ENCODE measurements at places on chromosomes 7 and 10.
A peak's percentile ranks its signal among the peaks of the same experiment; 100 is the strongest.

DNA sequence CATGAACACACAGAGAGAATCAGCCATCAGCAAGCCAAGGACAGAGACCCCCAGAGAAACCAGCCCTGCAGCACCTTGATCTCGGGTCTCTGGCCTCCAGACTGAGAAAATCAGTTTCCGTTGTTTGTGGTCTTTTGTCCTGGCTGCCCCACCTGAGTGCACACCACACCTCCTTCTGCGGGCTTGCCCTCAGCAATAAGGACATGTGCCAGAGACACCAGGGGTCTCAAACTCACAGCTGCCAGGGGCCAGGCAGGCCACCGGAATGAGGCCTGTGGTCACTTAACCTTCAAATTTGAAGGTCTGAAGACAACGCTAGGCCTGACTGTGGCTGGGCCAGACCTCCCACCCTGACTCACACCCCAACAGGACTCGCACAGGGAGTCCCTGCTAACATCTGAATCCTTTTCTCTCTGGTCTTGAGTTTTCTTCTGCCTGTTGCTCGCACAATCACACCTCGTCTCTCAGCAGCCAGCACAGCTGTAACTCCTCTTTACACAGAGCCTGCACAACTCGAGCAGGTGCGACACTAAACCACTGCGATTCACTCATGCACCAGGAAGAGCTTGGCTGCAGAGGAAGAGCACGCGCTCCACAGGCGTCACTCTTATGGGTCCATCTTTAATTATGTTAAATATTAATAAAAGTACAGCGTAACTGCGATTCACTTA, 86.2 kb downstream of the CHST15 start:
- no peak for DNase-seq

DNA sequence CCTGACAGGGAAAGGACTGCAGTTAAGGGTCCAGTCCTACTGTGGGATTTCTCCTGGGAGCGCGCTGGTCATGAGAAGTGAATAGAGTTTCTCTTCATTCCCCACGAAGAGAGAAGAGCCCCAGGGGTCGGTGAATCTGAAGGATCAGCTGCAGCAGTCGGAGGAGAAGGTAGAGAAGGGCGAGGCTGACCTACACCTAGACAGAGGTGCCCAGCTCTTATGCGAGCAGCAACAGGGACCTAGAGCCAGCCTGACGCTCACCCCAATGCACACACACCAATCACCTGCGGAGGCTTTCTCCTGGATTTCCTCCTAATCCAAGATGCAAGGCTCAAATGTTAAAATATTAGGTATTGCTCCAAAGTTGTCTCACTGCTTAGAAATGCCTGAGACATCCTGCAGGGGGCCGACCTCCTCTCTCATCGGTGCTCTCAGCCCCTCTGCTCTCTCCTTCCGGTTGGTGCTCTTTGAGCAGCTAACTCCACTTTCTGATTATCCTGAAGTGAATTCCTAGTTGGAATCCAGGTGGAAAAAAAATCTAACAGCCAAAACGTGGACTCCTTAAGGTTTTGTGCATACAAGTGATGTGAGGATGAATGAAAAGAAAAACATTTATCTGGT, 176.4 kb downstream of the AHR start:
- DNase-seq, result no peak

GRCh38 chr7:46881507-46882127, 700.3 kb downstream of the TNS3 start:
- DNase-seq, result no peak

DNA sequence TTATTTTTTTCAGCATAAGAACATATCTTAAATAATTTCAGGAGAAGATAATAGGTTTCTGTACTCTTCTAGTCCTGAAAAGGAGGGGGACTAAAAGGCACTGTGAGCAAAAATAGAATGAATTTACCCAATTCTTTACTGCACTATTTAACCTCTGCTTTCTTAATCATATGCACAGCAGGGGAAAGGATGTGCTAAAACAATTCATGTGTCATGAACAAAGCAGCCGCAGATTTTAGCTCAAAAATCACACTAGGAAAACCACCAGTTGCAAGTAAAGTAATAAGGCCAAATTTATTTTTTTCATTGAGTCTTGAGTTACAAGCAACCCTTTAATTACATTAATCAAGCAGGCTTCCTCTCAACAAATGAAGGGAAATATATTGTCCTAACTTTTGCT, 80.1 kb downstream of the CABCOCO1 start:
- no peak for DNase-seq

- no peak for DNase-seq
These were observed 52.8 kb upstream of the SEMA3E start for GRCh38 chr7:83701736-83702135.

GRCh38 chr7:42479816-42480633, 243.0 kb upstream of the GLI3 start:
- no peak for DNase-seq

GRCh38 chr7:30429156-30429530, 49.4 kb downstream of the NOD1 start:
- DNase-seq, result no peak

DNA sequence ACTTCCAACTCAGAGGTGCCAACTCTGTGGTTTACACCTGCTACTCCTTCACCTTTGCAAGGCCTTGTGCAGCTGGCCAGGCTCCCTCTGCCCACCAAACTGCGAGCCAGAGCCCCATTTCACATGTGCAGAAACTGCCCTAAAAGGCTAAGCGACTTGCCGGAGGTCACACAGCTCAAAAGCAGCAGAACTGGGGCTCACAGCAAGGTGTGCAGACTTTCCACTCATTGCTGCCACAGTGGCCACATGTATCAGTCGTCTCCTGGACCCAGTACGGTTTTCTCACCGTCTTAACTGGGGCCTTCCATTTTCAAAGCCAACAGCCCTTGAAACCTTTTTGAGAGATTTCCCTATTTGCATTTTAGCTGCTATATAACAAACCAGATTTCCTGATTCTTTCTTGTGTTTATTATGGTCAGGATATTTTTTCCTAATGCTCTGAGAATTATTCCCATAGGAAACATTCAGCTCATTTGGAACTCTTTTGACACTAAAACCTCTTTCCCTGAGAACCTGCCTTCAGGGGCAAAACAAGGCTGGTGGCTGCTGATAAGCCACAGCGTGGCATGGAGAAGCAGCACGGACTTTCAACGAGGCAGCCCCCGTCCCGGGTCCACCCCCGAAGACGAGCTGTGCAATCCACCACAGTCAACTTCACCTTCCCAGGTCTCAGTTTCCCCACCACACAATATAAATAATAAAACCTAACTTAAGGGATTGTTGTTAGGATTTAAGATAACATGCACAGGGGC, 29.9 kb downstream of the SORBS1 start:
- peak; percentile 87 for DNase-seq

DNA sequence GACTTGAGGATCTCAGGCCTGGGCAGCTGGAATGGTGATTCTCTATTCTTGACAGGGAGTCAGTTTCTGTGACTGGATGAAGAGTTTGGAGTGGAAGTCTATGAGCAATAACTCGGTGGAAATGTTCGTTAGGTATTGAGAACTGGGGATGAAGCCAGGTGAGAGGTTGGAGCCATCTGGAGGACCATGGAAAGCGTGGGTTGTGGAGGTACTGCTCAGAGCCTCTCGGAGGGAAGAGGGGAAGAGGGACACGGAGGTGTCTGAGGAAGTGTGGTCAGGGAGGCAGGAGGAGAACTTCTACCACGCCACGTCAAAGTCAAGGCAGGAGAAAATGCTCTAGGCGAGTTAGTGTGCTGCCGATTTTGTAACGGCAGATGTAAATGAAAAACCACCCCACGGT, 430.7 kb downstream of the DPP6 start:
- no peak for DNase-seq

DNA sequence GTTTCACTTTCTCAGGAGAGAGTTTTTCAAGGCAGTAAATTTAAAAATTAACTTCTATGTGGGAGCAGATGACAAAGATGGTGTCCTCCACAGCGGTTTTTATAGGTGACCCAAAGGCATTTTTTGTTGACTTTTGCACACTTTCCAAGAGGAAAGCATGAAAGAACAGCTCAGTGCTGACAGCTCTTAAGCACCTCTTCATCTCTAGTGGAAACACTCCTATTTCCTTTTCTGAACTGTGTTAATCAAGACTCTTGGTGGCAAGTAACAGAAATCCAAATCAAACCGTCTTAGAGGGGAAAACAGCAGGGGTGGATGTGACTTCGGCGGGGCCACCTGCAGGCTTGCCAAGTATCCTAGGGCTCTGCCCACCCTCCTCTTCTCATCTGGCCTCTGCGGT, 71.8 kb upstream of the GATA3 start:
- DNase-seq, result no peak

- no peak for DNase-seq
These were observed 51.9 kb downstream of the EPC1 start for GRCh38 chr10:32295027-32295426.

DNA sequence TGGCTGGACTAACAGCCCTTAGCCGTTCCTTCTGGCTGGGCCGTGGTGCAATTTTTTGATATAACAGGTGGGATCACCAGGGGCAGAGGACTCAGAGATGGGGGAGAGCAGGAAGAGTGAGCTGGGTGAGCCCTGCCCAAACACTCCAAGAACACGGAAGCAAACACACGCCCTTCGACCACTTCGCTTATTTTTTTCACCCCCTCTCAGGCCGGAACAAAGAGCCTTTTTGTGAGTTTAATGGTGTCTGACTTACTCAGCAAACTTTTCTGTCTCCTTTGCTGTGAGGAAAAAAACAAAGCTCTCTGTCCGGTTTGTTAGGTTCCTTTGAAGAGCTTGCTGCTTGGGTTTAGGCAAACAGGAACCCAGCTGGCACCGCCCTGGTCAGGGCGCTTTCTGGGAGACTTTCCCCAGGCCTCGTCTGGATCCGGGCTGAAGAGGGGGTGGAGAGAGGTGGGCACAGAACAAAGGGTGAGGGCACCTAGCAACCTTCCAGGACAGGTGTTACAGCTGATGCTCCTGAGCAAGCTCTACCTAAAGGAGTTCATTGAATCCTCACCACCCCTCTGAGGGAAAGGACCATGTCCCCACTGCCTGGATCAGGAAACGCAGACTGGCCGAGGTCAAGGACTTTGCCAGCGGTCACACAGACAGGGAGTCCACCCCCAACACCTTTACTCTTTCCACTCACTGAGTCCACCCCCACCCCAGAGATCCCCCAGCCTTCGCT, 23.3 kb downstream of the CALML3 start:
- peak; percentile 59 for DNase-seq

DNA sequence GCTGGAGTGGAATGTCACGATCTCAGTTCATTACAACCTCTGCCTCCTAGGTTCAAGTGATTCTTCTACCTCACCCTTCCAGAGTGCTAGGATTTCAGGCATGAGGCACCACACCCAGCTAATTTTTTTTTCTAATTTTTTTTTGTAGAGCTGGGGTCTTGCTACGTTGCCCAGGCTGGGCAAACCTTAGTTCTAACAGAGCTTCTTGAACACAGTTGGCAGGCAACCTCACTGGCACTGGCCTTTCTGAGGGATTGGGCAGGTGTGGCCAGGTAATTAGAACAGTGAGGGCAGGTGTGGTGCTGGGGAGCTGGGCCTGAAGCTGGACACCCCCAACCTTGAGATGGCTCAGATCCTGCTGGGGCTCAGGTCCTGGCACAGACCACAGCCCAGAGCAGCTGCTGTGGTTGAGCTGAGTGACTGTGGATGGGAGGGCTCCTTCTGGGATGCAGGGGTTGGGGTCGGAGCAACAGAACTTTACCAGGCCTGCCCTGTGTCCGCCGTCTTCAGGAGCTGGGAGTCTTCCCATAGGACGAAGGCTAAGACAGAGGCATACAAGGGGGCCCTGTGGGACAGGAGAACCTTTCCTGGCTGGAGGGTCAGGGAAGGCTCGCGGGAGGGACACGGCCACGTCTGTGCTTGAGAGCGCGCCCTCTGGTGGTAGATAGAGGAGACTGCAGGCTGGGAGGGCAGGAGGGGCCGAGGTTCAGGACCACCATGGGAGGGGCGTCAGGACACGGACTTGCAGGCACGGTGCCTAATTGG, 48.2 kb downstream of the COL26A1 start:
- DNase-seq, result peak; percentile 59

DNA sequence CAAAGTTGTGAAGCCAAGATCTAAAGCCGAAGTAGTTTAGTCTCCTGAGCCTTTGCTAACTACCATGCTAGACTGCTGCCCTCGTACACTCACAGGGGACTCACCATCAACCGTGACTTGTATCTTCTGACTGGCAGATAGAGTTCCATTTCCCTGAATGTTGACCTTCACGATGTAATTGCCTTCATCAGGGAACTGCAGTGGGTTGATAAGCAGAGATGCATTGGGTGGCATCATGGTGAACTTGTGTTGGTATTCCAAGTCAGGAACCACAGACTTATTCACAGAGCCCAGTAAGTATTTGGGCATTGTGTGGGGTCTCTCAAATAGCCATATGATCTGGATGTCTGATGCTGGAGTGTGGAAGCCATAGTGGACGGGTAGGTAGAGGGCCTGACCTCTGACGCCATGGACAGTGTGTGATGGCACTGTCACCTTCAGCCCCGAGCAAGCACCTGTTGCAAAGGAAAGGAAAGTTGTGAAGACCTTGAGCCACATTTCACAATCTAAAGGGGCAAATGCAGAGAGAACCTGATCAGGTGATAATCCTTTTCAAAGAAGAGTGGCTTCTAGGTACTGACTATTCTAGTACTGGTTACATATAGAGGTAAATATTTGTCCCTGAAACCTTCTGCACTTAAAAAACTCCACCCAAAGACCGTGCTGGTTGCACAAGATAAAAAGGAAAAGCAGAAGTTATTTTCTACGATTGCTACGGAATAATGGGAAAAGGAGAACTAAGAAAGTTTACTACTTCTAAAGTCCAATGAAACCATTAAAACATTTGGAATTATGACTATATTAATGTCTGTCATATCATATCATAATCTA, 7.1 kb downstream of the HEPACAM2 start:
- DNase-seq, result peak; percentile 31

DNA sequence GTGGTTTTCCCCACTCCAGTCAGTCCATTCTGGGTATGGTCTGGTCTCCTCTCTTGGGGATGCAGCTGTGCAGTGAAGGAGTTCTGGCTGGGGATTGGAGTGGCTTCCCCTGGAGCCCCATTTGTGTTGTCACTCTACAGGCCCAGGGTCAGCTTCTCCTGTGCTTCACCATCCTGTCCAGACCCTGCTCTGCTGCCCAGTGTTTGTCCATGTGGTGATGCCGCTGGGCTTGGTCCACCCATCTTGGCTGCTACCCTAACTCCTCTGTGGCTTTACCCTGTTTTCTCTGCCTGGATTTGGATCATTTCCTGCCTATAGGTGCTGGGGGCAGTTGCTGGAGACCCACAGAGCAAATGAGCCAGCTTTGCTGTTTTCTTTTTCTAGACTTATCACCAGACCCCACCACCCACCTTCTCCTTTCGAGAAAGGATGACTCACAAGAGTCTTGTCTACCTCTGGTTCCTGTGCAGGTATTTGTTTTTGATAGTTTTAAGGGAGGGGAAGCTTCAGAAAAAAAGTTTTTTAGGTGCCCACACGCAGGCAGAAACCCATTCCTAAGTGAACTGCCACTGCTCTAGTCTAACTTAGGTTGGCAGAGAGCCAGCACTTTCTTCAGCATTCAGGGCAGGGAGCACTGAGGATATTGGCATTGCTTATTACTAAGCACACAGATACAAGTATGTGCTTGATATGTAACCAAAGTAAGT, 8.5 kb downstream of the ZDHHC16 start:
- peak; percentile 50 for DNase-seq

GRCh38 chr10:35927990-35928488, 285.9 kb upstream of the FZD8 start:
- no peak for DNase-seq

GRCh38 chr7:28018446-28018845, 162.1 kb downstream of the JAZF1 start:
- DNase-seq, result no peak
